Smooth muscle cell of bladder (primary cell): ENCODE measurements at places on chromosomes 11 and 22. TPM values are rescaled to one million over a fixed set of nuclear protein-coding genes. Genes with fewer than 3 reads are reported as not detected.

Gene LDLRAD3
- 4.3 and 10.8 TPM in 2 replicates for total RNA-seq

Gene FOLR2
- not detected in 2 replicates for total RNA-seq

Gene MFNG
- 0.09 and 0.14 TPM in 2 replicates for total RNA-seq

Gene OR52B4
- total RNA-seq: not detected in 2 replicates

Gene KCNQ1
- not detected in 2 replicates for total RNA-seq

Gene RIMBP3C
- total RNA-seq: 0.14 and 0.18 TPM in 2 replicates

Gene TNNI2
- not detected in 2 replicates for total RNA-seq

Gene ANO3
- total RNA-seq: 0.28 and 0.55 TPM in 2 replicates

Gene OR2AG1
- not detected in 2 replicates for total RNA-seq

Gene KLHL35
- 2.4 and 3.0 TPM in 2 replicates for total RNA-seq

Gene FAM168A
- total RNA-seq: 12.2 and 14.6 TPM in 2 replicates

Gene CD3D
- not detected in 2 replicates for total RNA-seq

Gene SHANK2
- total RNA-seq: 3.6 and 4.0 TPM in 2 replicates

Gene CRYBA4
- total RNA-seq: not detected in 2 replicates

Gene FADS2
- total RNA-seq: 319 and 396 TPM in 2 replicates

Gene GALNT18
- 3.1 and 3.7 TPM in 2 replicates for total RNA-seq

Gene THY1
- total RNA-seq: 154 and 200 TPM in 2 replicates

Gene FGF19
- total RNA-seq: not detected in 2 replicates

Gene TH
- not detected in 2 replicates for total RNA-seq

Gene TCP11L1
- 13.2 and 16.7 TPM in 2 replicates for total RNA-seq

Gene EFCAB6
- 2.0 and 2.1 TPM in 2 replicates for total RNA-seq

Gene PNPLA5
- not detected in 2 replicates for total RNA-seq

Gene GLYAT
- total RNA-seq: not detected in 2 replicates

Gene RCOR2
- total RNA-seq: 2.8 and 4.3 TPM in 2 replicates

Gene P4HA3
- total RNA-seq: 20.8 and 35.9 TPM in 2 replicates

Gene MUC15
- not detected in 2 replicates for total RNA-seq

Gene GAL
- 0.43 TPM in 1 of 2 replicates, not detected in the other for total RNA-seq

Gene OR52N4
- total RNA-seq: not detected in 2 replicates

Gene TRABD
- total RNA-seq: 16.6 and 19.5 TPM in 2 replicates

Gene PSMD13
- total RNA-seq: 139 and 151 TPM in 2 replicates

Gene MRGPRE
- not detected in 2 replicates for total RNA-seq

Gene NNMT
- 1,567 and 1,637 TPM in 2 replicates for total RNA-seq
